Activated CD4-positive, alpha-beta T cell treated with anti-CD3 and anti-CD28 coated beads, Interleukin-10, Interleukin-2, amounts not matched to agents 100 ng/mL and 50 ng/mL, durations not matched to agents 16 hours and 8 hours (primary cell): ENCODE measurements at places on chromosomes 6 and 20.
A peak's percentile ranks its signal among the peaks of the same experiment; 100 is the strongest.

DNA sequence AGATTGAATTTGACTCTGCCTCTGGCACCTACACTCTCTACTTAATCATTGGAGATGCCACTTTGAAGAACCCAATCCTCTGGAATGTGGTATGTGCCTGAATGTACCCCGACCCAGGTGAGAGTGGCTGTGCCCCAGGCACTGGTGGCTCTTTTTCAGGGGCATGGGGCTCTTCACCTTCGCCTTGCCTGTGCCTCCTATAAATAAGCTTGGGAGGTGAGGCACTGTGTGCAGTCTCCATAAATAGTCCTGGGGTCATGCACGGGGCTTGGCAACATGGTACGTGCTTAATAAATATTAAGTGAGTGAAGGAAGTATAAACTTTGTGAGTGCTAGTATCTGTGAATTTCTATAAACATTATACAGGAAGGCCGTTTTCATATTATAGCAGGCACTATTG is 33.0 kb downstream of the GHRH start:
- DNase-seq = no peak

DNA sequence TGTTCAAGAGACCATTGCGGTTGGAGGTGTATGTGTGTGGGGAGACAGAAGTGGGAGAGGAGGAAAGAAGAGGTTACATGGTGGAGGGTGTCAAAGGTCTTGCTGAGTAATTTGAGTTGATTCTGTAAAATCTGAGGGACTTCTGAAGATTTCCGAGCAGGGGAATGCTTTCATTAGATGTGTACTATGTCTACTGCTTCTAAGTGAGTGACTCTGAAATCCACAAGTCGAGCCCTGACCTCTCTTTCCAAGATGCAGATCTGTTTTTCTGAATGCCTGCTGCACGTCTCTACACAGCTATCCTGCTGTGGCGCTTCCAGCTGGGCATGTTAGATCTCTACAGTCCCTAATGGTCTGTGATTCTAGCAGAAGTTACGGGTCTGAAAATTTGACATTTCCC is 209.8 kb downstream of the ATXN1 start:
- no peak for DNase-seq

- no peak for DNase-seq
These were observed 10.8 kb downstream of the HBS1L start for GRCh38 chr6:135043846-135044245.

DNA sequence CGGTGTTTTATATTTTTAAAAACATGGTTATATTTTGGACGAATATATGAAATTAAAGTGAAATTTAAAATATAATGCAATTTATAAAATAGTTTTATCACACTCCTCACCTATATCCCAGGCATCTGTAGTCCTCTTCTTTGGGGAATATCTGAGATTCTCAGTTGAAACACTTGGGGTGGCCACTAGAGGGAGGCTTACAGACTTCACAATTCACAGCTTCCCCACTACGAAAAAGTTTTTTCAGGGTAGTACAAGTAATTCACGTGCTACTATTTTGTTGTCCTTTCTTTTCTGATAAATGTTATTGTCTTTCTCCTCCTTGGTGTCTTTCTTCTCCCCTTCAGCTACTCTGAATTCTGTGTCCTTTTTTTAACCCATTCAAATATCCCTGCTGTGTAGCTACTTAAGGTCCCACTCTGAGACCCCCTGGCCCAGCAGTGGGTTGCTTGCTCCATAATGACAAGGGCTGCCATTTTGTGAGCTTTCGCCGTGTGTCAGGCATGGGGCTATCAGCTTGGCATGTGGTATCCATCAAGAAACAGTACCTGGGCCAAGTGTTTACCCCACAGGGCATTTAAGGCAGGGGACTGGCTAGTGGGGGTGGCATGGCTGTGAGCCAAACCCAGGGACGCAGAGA is 43.6 kb upstream of the PHACTR3 start:
- DNase-seq = peak; percentile 16

DNA sequence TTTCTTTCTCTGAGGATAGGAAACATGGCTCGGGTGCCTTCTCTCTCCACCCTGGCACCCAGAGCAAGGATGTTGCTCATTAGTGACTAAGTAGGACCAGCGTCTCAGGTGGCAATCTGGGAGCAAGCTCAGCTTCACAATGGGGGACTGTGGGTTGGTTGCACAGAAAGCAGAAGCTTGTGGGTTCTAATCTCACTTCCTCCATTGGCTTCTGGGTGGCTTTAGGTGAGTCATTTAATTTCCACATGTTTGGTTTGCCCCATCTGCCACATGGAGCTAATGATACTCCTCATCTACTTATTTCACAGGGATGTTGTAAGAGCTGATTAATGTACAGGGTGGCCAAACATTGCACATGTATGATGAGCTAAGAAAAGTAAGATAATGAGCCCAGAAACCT is 54.8 kb upstream of the AKIRIN2 start:
- peak; percentile 93 for DNase-seq

GRCh38 chr20:33897313-33897912 is 86.3 kb downstream of the CHMP4B start:
- DNase-seq = peak; percentile 19

DNA sequence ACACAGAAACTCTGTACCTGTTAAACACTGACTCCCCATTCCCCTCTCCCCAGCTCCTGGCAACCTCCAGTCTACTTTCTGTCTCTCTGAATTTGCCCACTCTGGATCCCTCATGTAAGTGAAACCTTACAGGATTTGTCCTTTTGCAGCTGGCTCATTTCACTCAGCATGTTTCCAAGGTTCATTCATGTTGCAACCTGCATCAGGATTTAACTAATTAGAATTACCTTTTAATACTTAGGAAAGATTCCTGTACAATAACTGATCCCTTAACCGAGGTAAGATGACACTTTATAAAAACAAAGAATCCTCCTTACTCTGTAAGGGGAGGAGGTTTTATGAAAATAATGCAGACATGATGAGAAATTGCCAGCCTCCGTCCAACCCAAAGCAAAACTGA is 113.1 kb upstream of the MTHFD1L start:
- no peak for DNase-seq

DNA sequence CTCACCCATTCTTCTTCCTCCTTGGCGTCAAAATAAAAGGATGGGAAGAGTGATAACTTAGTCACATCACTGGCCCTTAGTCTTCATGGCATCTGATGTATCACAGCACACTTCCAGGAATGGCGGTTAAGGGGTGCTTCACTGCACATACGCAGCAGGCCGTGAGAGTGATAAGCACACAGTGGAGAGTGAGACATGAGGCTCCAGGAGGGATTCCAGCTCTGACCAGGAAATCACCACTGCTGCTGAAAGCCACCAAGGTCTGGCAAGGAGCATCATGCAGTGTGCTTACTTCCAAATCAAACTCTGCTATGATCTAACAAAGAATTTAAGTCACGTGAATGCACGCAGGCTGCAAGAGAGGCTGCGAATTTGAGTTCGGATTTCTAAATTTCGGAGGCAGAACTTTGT is 62.4 kb downstream of the ARID1B start:
- no peak for DNase-seq

DNA sequence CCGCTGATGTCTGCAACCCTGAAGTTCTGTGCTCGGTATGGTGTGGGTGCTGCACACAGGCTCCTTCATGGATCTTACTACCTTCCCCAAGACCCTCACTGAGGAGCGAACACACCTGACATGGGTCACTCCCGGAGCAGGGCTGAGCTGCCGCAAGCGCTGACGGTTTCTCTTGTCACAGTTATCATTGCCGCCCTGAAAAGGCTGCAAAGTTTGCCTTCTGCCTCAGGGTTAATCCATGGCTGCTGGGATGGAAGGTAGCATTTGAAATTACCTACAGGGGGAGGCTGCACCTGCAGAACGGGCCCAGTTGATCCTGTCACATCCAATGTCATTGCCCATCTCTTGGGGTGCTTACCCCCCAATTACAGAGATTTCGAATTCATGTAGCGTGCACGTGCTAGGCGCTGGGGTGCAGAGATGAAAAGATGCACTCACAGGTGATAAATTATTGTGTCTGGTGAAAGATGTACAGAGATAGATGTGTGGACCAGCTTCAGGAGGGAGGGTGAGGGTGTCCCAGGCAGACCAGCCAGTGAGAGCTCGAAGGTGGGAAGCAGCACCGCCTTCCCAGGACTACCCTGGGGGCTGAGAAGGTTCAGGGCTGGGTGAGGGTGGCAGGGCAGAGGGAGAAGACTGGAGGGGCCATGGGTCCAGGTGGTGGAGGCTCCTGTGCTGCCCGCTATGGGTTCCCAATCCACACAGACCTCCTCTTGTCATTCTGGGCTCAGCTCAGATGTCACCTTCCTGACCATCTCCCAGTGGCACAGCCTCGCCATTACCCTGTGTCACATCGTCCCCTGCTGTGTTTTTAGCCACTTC is 120.1 kb downstream of the SYCP2 start:
- DNase-seq = no peak

DNA sequence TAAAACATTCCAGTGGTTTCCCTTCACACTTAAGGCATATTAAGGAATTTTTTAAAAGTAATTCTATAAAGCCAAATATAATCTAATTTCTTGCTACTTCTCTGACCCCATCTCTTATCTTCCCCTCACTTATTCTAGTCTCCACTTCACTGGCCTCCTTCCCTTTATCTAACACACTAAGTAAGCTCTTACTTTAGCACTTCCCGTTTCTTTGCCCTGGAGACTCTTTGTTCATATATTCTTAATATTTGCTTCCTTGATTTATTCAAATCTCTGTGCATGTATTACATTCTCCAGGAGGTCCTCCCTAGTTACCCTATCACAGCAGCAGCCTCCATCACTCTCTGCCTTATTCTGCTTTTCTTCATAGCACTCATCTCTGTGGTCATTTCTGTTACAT is 20.3 kb downstream of the GTPBP2 start:
- no peak for DNase-seq

DNA sequence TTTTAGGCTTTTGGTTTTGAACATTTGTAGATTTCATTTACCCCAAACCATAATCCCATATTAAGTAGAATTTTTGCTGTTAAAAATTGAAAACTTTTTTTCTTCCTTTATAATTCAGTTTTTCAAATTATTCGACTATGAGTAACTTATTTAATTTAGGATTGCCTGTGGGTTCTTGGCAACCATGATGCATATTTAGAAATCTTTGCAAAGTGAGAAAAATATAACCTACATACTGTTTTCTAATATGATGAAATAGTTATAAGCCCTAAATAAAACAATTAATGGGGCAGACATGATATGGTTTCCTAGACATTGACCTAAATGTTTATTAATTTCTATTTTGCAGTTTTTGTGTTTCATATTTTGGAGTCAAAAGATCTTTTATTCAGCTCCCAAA is 23.6 kb downstream of the NEDD9 start:
- no peak for DNase-seq

GRCh38 chr6:30862156-30862875 is 22.0 kb upstream of the DDR1 start:
- DNase-seq = no peak

DNA sequence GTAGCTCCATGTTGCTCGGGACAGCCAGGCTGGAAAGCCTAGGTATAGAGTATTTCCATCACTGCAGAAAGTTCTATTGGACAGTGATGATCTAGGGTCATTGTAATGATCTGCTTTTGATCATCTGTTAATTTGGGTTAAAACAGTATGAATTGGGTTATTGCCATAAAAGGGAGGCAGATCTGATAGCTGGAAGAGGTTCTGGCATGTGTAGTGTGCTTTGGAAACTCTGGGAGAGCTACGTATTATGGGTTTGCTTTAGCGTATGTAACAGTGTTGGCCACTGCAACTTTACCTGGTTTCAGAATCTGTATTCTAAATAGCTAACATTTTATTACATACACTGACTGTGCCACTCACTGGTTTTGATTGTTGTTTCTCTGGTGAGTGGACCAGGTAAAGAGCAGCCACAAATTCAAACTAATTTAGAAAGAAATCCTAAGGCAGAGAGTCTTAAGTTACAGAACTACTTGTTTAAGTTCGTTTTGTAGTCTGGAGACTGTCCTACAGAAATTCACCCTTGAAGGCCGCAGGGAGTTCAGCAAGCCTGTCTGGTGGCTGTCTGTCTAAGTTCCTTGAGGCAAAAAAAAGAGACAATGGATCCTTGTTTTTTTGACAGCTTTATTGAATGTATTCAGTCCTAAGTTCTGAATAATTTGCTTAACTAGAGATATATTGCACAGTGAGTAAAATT is 300.3 kb downstream of the PRL start:
- DNase-seq = no peak

DNA sequence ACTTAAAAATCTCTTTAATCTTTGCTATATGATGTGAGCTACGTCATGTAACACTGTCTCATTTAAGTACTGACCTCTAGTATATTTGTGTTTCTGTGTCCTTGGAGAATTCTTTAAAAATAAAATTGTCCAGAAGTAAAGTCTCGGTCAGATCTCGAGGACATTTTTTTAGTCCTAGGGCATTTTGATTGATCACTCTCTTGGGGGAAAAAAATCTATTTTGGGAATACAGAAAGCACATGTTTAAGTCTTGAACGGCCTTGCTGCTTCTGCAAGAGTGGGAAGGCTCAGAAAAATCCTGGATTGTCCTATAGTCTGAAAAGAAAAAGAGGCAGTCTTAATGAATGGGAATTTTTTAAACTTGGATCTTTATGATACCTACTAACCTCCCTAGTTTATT is 234.3 kb downstream of the UTRN start:
- DNase-seq = no peak

- DNase-seq = no peak
These were observed 27.2 kb upstream of the GPR63 start for GRCh38 chr6:96864216-96865054.

GRCh38 chr20:6811262-6812035 is 44.0 kb downstream of the BMP2 start:
- DNase-seq = no peak

DNA sequence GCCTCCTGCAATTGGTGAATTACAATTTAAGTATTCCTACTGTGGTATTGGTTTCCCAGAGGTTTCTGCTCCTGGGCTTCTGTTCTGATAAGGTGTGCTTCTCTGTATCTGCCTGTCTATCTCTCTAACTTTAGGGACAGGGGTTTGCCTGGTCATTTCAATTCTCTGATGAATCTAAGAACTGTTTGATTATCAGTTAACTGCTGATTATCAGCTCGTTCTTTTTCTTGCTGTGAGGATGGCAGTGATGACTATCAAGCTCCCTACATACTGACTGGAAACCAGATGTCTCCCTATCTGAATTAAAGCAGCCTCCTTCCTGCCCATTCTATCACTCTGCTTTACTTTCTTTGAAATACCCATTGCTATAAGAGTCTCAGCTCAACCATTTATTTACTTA is 120.5 kb downstream of the INSM1 start:
- DNase-seq = no peak

DNA sequence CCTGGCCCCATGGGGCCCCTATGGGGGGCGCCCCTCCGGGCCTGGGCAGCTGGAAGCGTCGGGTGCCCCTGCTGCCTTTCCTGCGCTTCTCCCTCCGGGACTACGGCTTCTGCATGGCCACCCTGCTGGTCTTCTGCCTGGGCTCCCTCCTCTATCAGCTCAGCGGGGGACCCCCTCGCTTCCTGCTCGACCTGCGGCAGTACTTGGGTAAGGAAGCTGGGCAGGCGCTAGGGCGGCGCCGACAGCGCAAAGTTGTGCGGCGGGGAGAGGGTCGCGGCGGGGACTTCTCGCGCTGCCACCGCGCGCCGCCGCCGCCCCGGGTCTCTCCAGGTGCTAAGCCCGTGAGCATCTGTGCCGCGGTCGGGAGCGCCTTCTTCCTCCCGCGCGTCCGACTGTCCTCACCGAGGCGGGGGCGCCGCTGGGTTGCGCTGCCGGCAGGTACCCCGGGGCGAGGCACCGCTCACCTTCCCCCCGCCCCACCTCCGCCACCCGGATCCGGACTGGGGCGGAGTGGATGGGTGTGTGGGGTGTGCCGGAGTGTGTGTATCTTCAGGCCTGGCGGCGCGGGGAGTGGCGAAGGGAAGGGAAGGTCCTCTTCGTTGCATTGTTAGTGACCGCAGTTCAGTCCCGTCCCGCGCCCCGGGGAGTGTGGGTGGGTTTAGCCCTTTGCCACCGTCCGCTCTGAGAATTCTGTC is 788 bp downstream of the UST start:
- DNase-seq = peak; percentile 26

- peak; percentile 43 for DNase-seq
These were observed 452 bp downstream of the TRAF3IP2 start for GRCh38 chr6:111605100-111605751.
